ENCODE measurements at places on chromosomes 12 and 14. TPM values are rescaled to one million over a fixed set of nuclear protein-coding genes. Genes with fewer than 3 reads are reported as not detected.
A peak's percentile ranks its signal among the peaks of the same experiment; 100 is the strongest.

HOXC12 gene
- not detected for total RNA-seq

TMEM233 gene
- not detected for total RNA-seq

CCDC38 gene
- total RNA-seq = not detected

OR6C2 gene
- not detected for total RNA-seq

GPD1 gene
- 0.41 TPM for total RNA-seq

PCED1B gene
- 20.0 TPM for total RNA-seq

B4GALNT1 gene
- total RNA-seq = not detected

DNA sequence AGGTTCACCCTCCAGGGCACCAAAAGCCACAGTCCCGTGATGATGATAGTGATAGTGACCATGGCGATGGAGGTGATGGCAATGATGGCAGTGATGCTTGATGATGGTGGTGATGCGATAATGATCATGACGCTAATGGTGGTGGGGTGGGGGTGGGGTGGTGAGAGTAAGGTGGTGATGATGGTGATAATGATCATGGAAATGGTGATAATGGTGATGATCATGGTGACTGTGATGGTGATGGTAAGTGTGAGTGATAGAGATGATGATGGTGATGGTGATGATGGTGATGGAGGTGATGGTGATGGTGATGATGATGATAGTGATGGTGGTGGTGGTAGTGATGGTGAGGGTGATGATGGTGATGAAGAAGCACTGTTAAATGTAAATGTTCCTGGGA is 96.9 kb downstream of the SYNE3 start:
- DNase-seq = no peak

DNA sequence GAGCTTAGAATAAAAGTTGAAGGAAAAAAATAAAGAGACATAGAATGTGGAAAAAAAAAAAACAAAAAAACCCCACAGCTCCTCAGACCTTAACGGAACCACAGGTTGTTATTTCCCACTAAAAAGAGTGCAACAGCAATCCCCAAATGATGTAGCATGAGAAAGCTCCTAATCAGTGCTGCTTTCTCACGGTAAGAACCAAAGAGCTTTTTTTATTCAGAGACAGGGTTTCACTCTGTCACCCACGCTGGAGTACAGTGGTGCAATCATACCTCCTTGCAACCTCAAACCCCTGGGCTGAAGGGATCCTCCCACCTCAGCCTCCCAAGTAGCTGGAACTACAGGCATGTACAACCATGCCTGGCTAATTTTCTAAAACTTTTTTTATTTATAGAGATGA is 13.3 kb downstream of the NDUFA12 start:
- peak; percentile 36 for DNase-seq

DNA sequence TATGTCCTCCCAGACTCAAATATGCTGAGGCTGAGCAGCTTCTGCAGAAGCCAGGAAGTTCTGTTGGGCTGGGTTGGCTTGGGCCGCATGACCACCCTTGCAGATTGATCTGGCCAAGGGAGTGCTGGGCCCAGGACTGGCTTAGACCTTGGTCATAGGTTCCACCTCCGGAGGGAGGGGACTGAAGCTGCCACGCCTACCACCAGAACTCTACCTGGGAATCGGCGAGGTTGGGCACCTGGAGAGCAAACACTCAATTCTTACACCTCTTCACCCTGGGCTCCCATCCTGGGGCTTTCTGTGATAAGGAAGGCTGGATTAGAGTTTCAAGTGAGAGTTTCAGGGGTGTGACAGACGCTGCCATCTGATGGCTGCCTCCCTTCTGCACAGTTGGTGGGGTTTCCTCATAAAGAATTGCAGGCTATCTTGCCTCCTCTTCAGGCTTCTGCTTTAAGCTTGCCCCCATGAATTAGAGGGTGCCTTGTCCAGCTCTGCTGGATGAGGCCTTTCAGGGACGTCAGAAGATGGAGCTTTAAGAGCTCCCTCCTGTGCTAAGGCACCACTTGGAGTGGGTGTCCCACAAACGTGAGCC is 5.8 kb downstream of the SLC24A4 start:
- DNase-seq = no peak

- no peak for DNase-seq
Measured at GRCh38 chr12:100268835-100269564, 2.0 kb downstream of the SCYL2 start.

- no peak for DNase-seq
Measured at GRCh38 chr12:110104188-110105094, 19.7 kb upstream of the IFT81 start.

DNA sequence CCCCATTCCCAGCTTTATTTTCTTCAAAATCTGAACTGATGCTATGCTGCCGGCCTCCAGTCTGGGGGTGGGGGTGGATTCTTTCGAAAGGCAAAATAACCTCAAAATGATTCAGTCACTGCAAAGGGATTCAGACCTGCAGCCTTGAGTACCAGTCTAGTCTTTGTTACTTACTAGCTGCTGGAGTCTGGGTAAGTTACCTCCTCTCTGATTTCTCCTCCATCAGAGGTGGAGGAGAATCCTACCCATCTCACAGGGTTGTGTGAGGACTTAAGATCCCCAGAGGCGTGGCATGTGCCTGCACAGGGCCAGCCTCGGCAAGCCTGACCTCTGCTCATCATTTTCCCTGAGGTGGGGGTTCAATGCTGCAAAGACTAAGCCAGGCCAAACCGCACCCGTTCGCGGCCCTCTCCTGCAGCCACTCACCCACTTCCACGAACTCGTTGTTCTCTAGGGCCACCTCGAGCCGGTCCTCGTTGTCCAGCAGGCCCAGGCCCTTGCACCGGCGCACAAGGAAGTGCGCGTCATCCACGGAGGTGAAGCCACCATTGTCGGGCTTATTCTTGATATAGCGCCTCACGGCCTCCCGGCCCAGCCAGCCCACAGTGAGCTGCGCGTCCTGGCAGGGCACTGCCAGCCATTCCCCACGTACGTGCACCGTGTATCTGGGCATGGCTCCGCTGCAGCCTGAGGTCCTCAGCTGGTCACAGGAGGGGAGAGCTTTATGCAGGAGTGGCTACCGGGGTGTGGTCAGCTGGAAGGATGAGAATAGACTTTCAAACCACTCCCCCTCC is 709 bp downstream of the HAL start:
- DNase-seq = no peak

GRCh38 chr14:24129410-24129998 is 955 bp upstream of the FITM1 start:
- DNase-seq = no peak

DNA sequence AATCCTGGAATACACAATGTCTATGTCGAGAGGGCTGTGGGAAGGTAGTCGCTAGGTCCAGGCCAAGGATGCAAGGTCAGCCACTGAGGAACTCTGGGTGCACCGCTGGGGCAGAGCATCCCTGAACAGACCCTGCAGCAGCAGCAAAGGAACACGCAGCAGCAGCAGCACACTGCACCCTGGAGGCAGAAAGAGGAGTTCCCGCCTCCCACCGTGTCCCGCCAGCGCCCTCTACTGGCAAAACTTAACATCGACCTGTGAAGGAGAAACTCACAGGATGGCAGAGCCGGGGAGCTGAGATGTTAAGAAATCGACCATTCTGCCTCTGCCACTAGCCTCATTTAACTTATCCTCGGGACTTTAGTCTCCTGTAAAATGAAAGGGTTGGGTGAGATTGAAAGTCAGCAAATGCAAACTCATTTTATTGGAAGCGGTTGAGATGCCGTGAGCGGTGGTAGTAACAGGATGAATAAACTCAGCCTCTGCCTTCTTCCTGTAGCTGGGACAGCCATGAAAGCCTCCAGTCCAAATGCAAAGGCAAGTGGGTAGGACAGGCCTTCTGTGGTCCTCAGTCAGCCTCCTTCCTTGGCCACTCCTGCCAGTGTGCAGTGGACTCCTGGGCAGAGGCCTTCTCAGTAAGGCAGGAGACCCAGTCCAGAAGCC is 45.6 kb downstream of the STAB2 start:
- DNase-seq = peak; percentile 2

DNA sequence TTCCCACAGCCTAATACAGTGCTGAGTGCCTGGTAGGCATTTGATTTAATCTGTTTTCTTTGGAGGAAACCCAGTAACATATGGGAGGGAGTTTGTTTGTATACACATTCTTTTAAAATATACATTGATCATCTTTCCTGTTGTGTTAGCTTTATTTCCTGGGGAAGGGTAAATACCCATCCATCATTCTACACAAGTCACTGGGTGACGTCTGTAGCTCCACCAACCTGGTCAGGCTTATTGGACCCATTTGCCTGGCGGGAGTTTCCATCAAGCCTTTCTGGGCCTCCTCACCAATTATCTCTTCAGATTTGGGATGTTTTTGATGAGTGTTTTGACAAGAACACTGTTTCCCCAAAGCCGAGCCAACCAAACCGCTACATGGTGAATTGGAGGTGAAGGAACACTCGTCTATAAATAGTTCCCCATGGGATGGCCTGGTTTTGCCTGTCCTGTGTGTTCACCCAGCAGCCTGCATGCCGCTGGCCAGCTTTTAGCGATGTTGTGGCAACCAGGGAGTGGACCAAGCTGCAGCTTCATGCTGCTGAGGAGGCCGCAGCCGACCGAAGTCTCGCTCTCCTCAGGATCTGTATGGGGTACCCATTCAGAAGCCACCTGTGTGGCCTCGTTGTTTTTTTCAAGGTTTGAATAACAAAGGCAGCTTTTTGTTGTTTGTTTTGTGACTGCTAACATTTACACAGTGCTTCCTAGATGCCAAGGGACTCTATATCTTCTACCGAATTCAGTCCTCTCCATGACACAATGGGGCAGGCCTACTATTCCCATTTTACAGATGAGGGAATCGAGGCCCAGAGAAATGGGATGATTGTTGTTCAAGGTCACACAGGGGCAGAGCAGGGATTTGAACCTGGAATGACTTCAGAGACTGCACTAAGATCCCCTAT is 22.6 kb downstream of the PLXNC1 start:
- DNase-seq = no peak

GRCh38 chr14:43308421-43309110 is 1198.5 kb downstream of the FSCB start:
- no peak for DNase-seq

GRCh38 chr12:120404271-120404670 is 33.6 kb upstream of the COX6A1 start:
- DNase-seq = no peak

DNA sequence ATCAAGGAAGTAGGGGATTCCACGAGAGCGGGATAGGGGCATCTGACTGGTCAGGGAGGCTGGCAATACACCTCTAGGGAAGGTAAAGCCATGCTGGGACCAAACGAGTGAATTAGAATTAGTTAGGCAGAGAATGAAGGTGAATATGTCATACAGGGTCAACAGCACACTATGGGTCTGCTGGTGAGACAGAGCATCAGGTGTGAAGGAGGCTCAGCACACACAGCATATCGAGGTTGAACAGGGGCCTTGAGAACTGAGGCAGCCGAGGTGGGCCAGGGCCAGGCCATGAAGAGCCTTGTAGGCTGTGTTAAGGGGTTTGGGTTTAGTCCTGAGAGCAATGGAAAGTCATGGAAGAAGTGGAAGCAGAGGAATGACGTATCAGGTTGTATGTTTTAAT is 137.8 kb downstream of the PRKCH start:
- no peak for DNase-seq

- DNase-seq = no peak
Measured at GRCh38 chr14:55803873-55804553, 224.0 kb downstream of the KTN1 start.

DNA sequence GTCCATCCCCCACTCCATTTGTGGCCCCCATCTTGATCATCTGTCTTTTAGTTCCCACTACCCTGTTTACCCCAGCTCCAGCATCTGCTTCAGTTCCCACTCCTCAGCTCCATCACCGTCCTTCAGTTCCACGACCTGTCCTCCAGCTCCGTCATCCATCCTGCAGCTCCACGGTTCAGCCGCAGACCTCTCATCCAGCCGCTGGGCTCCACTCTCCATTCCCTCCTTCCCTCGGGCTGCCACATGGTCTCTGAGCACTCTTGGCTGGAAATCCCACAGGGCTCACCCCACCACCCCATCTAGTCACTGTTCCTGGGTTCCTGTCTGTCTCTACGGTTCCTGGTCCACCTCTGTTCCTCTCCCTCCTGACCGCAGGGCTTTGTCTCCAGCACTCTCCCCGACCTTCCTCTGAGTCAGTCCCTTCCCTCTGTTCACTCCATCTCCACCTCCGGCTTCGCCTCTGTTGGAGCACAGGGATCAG is 3.3 kb upstream of the P3H3 start:
- no peak for DNase-seq

GRCh38 chr14:22520796-22521195 is 68.2 kb downstream of the DAD1 start:
- no peak for DNase-seq

GRCh38 chr12:8455271-8455670 is 491 bp upstream of the CLEC6A start:
- DNase-seq = no peak

DNA sequence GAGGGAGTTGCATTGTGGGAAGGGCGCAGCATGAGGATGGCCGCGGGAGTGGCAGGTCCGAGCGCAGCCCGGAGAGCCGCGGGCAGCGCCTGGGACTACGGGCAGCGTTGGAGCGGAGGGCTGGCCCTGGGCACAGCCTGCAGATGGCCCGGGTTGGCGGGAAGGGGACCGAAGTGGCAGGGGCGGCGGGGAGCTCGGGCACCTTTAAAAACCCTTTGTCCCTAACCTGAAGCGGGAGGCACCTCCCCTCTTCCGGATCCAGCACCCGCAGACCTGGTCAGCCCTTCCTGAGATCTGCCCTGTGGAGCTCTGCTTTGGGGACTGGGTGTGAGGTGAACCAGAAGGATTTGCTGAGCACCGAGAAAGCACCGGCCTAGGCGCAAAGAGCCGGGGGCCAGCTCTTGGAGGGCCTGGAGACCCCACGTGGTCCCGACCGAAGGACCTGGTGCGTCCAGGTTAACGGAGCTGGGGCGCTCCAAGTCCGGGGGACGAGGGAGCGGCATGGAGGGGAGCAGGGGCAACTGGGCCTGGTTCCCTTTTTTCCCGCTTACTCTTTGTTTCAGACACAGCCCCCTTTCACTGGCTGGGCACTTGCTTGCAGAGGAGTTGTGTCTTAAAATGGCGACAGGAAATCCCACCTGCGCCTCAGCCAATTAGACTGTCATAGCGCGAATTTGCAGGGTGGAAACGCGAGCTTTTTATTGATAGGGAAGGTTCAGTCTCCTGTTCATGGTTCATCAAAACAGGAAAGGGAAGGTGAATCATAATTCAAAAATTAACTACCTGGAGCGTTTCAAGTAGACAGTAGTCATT is 792 bp upstream of the SLC38A1 start:
- peak; percentile 70 for DNase-seq

GRCh38 chr12:122394626-122395194 is 27.8 kb downstream of the CLIP1 start:
- DNase-seq = no peak

DNA sequence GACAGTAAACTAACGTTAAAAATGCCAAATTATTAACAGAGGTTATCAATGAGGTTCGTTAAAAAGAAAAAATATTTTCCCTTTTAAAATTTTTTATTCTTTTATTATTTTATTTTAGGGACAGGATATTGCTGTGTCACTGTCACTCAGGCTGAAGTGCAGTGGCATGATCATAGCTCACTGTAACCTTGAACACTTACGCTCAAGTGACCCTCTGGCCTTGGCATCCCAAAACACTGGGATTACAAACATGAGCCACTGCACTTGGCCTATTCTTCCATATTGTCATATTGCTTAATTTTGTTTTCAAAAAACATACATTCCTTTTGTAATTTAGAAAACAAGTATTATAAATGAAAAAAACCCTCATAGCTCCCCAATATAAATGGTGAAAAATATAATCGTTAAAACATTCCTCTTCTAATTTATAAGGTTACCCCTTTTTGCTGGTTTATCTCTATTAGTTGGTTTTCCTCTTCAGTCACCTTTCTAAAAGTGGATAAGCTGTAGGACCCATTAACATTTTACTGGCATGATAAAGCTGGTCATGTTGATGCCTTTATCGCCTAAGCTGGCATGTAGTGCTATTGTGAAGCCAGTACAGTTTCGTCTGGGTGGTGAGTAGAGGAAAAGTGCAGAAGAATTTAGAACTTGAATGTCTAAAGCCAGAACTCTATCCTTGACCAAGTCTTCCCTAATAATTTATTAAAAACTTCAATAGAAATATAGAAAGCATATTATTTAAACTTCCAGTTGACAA is 27.6 kb downstream of the PDE3A start:
- DNase-seq = no peak

Data from CD4-positive, alpha-beta T cell (primary cell).